ENCODE measurements at places on chromosomes 12 and 14. TPM values are rescaled to one million over a fixed set of nuclear protein-coding genes. Genes with fewer than 3 reads are reported as not detected.

The LRCOL1 gene
- total RNA-seq: not detected

- H3K27me3 ChIP-seq: peaks cover 4% of the 10 kb centered on the region
- H3K36me3 ChIP-seq: peaks cover 7% of the 10 kb centered on the region
- DNase-seq: no peak
- no peak overlapping the region for H3K4me3 ChIP-seq
These were observed 90.9 kb upstream of the PLXNC1 start for GRCh38 chr12:94057262-94058151.

The CCDC175 gene
- not detected for total RNA-seq

DNA sequence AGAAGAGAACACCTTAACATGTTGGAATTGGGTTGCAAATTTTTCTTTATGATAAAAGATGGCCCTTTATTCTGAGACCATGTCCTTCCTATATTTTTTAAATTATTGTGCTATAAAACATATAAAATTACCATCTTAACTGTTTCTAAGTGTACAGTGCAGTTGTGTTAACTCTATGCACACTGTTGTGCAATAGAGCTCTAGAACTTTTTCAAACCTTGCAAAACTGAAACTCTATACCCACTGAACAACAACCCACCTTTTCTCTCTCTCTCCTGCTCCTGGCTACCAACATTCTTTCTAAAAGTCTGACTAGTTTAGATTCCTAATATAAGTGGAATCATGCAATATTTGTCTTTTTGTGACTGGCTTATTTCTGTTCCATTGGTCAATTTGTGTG, 7.8 kb upstream of the CPM start:
- H3K27me3 ChIP-seq: peaks cover 19% of the 10 kb centered on the region
- no peaks in the 10 kb centered on the region for H3K36me3 ChIP-seq

The HOXC4 gene
- total RNA-seq: 1.5 TPM

GRCh38 chr12:89469361-89469760, 55.2 kb downstream of the GALNT4 start:
- H3K27ac ChIP-seq: peak overlapping the region; percentile 85
- DNase-seq: no peak
- H3K4me3 ChIP-seq: peak overlapping the region; percentile 60
- H3K27me3 ChIP-seq: no peaks in the 10 kb centered on the region
- H3K4me1 ChIP-seq: peaks cover 56% of the 10 kb centered on the region

The SPTB gene
- total RNA-seq: not detected

The SPIC gene
- total RNA-seq: not detected

- no peak for DNase-seq
- H3K27me3 ChIP-seq: peaks cover 68% of the 10 kb centered on the region
- no peak overlapping the region for H3K27ac ChIP-seq
- H3K4me1 ChIP-seq: peaks cover 16% of the 10 kb centered on the region
- H3K4me3 ChIP-seq: no peak overlapping the region
- H3K36me3 ChIP-seq: no peaks in the 10 kb centered on the region
These were observed 5.5 kb downstream of the LRCOL1 start for GRCh38 chr12:132604668-132605441.

GRCh38 chr12:54060975-54061778, 7.5 kb downstream of the HOXC4 start:
- H3K4me3 ChIP-seq: no peak overlapping the region
- H3K4me1 ChIP-seq: no peaks in the 10 kb centered on the region
- H3K27ac ChIP-seq: no peak overlapping the region
- peaks cover 91% of the 10 kb centered on the region for H3K27me3 ChIP-seq
- DNase-seq: no peak

GRCh38 chr12:89756585-89757398, 48.2 kb upstream of the ATP2B1 start:
- no peaks in the 10 kb centered on the region for H3K27me3 ChIP-seq
- no peaks in the 10 kb centered on the region for H3K36me3 ChIP-seq
- H3K27ac ChIP-seq: no peak overlapping the region
- DNase-seq: no peak
- H3K4me1 ChIP-seq: peaks cover 19% of the 10 kb centered on the region

DNA sequence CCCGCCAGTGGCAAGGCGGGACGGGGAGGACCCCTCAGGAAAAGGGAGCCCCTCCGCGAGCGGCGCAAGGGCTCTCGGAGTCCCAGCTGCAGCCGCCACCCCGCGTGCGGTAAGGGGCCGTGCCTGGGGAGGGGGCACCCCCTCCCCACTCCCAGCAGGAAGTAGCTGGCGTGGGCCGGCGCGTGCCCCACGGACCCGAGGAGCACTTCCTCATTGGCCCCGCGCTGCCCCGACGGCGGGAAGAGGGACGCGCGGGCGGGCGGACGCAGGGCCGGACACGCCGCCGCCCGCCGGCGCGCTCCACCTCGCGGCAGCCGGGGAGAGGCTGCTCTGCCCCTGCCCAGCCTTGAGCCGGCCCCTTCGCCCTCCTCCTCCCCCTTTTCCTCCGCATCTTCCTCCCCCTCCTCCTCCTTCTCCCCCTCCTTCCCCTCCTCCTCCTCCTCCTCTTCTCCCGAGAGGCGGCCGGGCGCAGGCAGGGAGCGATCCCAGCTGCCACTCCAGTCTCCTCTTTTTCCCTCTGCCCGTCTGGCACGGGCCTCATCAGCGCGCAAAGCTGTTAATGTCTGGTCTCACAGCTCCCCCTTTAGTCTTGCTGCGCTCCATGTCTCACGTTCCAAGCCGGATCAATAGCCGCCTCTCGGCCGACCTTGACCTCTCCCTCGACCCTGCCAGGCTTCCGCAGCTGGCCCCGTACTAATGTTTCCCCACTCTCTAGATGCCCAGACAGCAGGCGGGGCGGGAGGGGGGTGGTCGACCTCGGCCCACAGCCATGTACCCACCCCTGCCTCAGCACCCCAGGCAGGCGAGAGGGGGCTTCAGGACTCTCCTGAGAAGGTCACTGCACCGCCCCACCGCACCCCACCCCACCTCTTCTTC, 2.6 kb upstream of the BCL11B start:
- H3K27me3 ChIP-seq: peaks cover 29% of the 10 kb centered on the region
- peak; percentile 75 for DNase-seq
- H3K27ac ChIP-seq: peak overlapping the region; percentile 99
- H3K4me1 ChIP-seq: peaks cover 27% of the 10 kb centered on the region

DNA sequence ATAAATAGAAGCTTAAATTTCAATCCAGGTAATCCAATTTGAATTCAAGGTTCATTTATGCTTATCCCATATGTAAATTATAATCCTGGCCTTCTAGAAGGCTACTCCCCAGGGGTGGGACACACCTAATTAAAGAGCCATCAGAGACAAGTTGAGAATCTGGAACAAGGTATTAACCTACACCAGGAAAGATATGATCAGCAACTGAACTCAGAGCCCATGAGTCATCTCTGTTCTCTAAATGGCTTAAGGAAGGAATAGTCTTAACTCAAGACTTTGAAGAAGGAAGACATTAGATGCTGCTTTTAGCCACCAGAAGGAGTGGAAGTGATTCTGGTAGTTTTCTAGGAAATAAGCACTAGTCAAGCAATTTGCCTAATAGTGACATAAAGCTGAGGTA, 88.0 kb downstream of the KIF21A start:
- no peak overlapping the region for H3K4me3 ChIP-seq
- H3K36me3 ChIP-seq: peaks cover 18% of the 10 kb centered on the region
- DNase-seq: no peak
- no peak overlapping the region for H3K27ac ChIP-seq

GRCh38 chr14:57501039-57501557, 7.4 kb upstream of the CCDC198 start:
- no peak overlapping the region for H3K27ac ChIP-seq
- no peaks in the 10 kb centered on the region for H3K4me1 ChIP-seq
- H3K4me3 ChIP-seq: no peak overlapping the region
- no peaks in the 10 kb centered on the region for H3K36me3 ChIP-seq
- peaks cover 4% of the 10 kb centered on the region for H3K27me3 ChIP-seq
- no peak for DNase-seq

DNA sequence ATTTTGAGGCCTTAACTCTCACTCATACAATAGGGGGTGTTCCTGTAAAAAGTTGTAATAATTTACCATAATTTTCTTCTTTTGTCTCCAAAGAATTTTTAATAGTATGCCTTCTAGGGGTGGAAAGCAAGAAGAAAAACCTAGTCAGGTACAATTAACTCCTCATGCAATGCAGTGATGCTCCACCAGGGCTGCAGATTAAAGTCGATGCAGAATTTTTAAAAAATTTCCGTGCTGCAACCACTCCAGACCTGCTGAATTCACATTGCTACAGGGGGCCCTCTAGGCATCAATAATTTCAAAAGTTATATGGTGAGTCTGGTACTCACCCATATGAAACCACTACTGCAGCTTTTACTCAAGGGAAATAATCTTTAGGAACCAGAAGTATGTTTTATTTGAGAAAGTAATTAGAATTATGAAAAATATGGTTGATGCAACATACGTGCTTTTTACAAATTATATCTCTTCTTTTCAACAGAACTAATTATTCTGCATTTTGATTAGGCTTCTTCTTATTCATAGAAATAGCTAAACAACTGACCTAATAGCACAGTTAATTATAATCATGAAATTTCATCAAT, 353.2 kb downstream of the BCAT1 start:
- H3K4me3 ChIP-seq: no peak overlapping the region
- H3K4me1 ChIP-seq: no peaks in the 10 kb centered on the region
- no peaks in the 10 kb centered on the region for H3K36me3 ChIP-seq
- no peak for DNase-seq
- no peak overlapping the region for H3K27ac ChIP-seq
- peaks cover 3% of the 10 kb centered on the region for H3K27me3 ChIP-seq

- H3K4me1 ChIP-seq: no peaks in the 10 kb centered on the region
- no peak overlapping the region for H3K4me3 ChIP-seq
- H3K36me3 ChIP-seq: no peaks in the 10 kb centered on the region
- DNase-seq: no peak
These were observed 209.4 kb upstream of the USP15 start for GRCh38 chr12:62050785-62051184.

DNA sequence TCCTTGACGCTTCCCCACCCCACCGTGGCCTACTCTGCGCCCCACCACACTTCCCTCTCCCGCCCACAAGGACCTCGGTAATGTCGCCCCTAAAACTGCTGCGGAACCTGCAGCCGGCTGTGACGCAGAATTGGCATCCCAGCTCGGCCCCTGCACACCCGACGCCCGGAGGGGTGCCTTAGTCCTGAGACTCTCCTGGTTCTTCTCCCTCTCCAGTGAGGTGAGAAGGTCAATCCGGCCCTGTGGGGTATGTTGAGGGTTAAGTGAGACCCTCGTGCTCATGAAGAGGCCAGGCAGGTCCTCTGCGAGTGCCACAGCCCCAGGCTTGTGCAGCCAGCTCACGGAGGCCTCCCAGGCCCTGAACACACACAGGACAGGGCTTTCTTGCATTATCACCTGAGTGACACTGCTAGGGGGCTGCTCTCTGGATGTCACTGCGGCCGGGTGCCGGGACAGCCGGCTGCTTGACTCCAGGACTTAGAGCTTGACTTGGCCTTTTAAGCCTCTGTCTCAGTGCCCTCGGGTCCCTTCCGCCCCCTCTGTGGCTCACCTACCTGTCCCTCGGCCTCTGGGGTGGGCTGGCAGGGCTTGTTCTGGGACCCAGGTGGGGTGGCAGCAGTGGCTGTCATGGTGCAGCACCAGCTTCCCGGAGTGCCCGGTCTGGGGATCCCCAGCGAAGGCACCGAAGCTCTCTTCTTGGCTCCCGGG, 106.9 kb upstream of the C14orf180 start:
- H3K4me3 ChIP-seq: no peak overlapping the region
- H3K27me3 ChIP-seq: peaks cover 8% of the 10 kb centered on the region
- DNase-seq: no peak
- H3K27ac ChIP-seq: no peak overlapping the region
- no peaks in the 10 kb centered on the region for H3K36me3 ChIP-seq

DNA sequence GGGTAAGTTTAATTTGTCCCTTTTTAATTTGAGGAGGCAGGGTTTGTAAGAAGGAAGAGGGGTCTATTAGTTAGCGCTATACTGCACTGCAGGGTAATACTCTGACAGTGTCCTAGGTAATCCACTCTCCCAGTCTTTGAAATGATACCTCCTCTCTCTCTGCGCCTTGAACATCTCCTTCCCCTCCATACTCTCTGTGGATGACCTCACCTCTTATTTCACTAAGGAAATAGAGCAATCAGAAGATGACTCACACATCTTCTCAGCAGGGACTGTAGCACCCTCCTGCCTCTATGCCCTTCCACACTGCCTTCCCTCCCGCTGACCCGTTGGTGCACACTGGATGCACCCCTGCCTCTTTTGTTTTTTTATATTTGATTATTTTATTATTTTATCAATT, 94.2 kb downstream of the GRIP1 start:
- no peak overlapping the region for H3K4me3 ChIP-seq
- no peaks in the 10 kb centered on the region for H3K4me1 ChIP-seq
- DNase-seq: no peak
- H3K36me3 ChIP-seq: no peaks in the 10 kb centered on the region
- H3K27me3 ChIP-seq: no peaks in the 10 kb centered on the region

- no peaks in the 10 kb centered on the region for H3K27me3 ChIP-seq
- no peaks in the 10 kb centered on the region for H3K4me1 ChIP-seq
- no peak for DNase-seq
- H3K36me3 ChIP-seq: no peaks in the 10 kb centered on the region
- no peak overlapping the region for H3K27ac ChIP-seq
These were observed 1.7 kb upstream of the OR4K5 start for GRCh38 chr14:19918553-19919264.

GRCh38 chr12:89345830-89346740, 6.2 kb downstream of the DUSP6 start:
- H3K4me1 ChIP-seq: peaks cover 44% of the 10 kb centered on the region
- H3K4me3 ChIP-seq: peak overlapping the region; percentile 83
- DNase-seq: peak; percentile 34
- H3K36me3 ChIP-seq: peaks cover 51% of the 10 kb centered on the region
- H3K27ac ChIP-seq: peak overlapping the region; percentile 89

The TC2N gene
- total RNA-seq: 181 TPM

GRCh38 chr12:42705863-42706262, 116.3 kb upstream of the PRICKLE1 start:
- no peak overlapping the region for H3K4me3 ChIP-seq
- H3K4me1 ChIP-seq: no peaks in the 10 kb centered on the region
- no peak for DNase-seq
- no peaks in the 10 kb centered on the region for H3K27me3 ChIP-seq

GRCh38 chr14:75752907-75753594, 92.0 kb downstream of the TTLL5 start:
- no peaks in the 10 kb centered on the region for H3K4me1 ChIP-seq
- H3K4me3 ChIP-seq: no peak overlapping the region
- no peak overlapping the region for H3K27ac ChIP-seq
- H3K27me3 ChIP-seq: no peaks in the 10 kb centered on the region
- no peak for DNase-seq
- H3K36me3 ChIP-seq: peaks cover 28% of the 10 kb centered on the region

- H3K4me1 ChIP-seq: no peaks in the 10 kb centered on the region
- no peak for DNase-seq
- H3K27ac ChIP-seq: no peak overlapping the region
These were observed 172.9 kb upstream of the AVPR1A start for GRCh38 chr12:63323942-63324341.

GRCh38 chr12:21627924-21628323, 23.3 kb upstream of the GYS2 start:
- H3K4me3 ChIP-seq: no peak overlapping the region
- DNase-seq: no peak
- H3K36me3 ChIP-seq: peaks cover 25% of the 10 kb centered on the region
- peaks cover 5% of the 10 kb centered on the region for H3K4me1 ChIP-seq
- no peak overlapping the region for H3K27ac ChIP-seq
- no peaks in the 10 kb centered on the region for H3K27me3 ChIP-seq

The CAPS2 gene
- total RNA-seq: 9.4 TPM
